Ascending aorta (tissue), 2 donors: ENCODE measurements at places on chromosomes 13 and 19. TPM values are rescaled to one million over a fixed set of nuclear protein-coding genes. Genes with fewer than 3 reads are reported as not detected.

Gene CDKN2D
- total RNA-seq = 20.3 TPM

Gene MRI1
- 89.9 TPM for total RNA-seq

Gene SYDE1
- 104 TPM for total RNA-seq

Gene AMH
- not detected for total RNA-seq

Gene ZSCAN1
- total RNA-seq = not detected

Gene VSTM1
- not detected for total RNA-seq

Gene AZU1
- not detected for total RNA-seq
